ENCODE measurements at places on chromosomes 12 and 14.

DNA sequence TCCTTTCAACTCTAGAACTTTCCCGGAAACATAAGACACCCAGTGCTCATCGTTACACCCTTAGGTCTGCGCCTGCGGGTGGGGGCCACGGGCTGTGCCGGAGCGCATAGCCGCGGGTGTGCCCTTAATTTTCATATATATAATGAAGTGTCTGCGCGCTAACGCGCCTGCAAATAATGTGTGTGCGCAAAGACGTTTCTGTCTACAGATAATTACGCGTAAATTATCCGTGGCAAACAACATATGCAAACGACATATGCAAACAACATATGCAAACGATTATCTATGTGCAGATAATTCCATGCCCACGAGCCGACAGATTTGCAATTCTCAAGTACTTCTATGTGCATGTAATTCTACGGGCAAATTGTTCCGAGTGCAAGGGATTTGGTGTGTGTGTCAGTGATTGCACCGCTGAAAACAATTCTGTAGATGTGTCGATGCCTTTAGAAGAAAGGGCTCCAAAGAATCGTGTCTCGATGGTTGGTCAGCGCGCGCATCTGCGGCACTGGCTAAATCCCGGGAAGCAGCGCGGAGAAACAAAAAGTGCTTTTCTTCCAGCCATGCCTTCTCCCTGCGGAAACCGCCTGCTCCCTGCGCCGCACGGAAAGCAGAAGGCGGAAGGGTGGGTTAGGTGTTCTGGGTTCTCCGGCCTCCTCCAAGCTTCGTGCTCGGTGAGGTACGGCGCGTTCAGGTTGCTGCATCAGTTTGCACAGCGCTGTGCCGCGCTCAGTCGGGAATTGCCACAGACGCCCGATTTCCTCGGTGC is 34.5 kb upstream of the TBX5 start:
- no peak for DNase-seq

DNA sequence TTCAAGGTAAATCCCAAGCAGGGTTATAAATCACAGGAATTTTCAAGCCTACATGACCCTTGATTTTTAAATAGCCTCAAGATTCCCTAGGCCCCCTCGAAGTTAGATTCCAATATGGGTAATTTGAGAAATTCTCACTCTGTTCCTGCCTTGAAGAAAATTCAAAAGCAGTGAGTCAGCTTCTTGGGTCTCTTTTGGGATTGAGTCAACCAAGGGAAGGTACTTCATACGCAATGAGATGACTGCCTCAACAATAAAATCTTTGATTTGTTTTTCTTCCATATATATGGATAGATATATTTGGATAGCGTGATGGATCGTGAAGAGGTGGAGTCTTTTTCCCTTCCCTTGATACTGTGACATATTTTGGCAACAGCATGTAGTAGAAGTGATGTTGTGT is 180.4 kb upstream of the ATP2B1 start:
- DNase-seq = no peak

- DNase-seq = no peak
These were observed 50.2 kb downstream of the FRMD6 start for GRCh38 chr14:51701951-51702350.

DNA sequence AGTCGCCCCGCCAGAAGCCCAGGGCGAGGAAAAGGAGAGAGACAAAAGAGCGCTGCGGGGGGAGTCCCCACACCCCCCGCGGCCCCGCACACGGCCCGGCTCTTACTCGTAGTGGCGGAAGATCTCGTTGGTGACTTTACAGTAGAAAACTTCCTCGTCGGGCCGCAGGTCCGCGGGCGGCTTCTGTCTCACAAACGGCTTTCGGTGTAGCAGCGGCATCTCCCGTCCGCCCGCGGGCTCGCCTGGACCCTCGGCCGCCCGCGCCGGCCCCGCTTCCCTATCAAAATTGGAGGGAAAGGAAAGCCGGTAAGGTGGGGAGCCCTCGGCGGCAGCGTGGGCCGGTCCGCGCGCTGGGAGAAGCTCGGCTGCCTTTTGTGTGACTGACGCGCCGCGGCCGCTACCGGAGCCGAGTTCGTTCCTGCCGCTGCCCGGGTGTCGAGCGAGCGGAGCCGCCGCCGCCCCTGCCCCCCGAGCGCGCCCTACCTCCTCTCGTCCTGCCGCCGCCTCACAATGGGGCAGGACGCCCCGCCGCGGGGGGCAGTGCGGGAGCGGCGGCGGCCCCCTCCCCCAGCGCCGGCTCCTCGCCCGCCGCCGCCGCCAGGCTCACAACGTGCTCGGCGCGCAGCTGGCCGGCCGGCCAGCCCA is 652 bp downstream of the BAZ1A start:
- peak; percentile 66 for DNase-seq

- no peak for DNase-seq
These were observed 32.7 kb downstream of the KDM5A start for GRCh38 chr12:356276-356988.

DNA sequence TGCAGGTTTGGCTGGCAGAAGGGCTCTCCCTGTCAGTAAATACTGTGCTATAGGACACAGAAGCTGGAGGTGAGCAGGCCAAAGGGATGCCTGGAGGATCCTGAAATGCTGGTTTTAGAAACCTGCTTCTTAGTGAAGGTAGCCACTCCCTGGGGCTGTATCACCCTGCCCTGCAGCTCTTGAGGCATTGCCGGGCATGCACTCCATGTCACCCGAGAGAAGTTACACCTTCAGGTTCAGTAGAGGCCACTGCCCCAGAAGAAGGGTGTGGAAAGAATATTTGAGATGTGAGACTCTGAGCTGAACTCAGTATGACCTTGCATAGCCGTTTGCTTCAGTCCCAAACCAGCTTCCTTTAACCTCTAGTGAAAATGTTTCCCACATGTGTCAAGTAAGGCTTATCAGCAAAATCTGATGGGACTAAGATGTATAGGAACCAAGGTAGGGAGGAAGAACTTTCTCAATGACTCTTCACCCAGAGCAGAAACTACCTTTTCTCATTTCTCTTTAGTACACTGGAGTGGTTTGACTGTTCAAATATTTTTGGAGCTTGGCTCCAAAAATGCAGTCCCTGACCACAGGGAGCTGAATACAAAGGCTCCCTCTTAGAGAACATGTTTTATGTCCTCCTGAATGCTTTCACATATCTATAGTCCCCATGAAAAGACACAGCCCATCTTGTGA is 164.5 kb upstream of the DYRK2 start:
- DNase-seq = no peak

GRCh38 chr14:82724316-82724715 is 1190.7 kb upstream of the SEL1L start:
- DNase-seq = no peak

- DNase-seq = no peak
These were observed 31.7 kb downstream of the LRTM2 start for GRCh38 chr12:1852076-1852475.
